ENCODE measurements at places on chromosomes 1 and 21.
A peak's percentile ranks its signal among the peaks of the same experiment; 100 is the strongest.

GRCh38 chr1:13817906-13818305 is 117.9 kb downstream of the PRDM2 start:
- DNase-seq = no peak

DNA sequence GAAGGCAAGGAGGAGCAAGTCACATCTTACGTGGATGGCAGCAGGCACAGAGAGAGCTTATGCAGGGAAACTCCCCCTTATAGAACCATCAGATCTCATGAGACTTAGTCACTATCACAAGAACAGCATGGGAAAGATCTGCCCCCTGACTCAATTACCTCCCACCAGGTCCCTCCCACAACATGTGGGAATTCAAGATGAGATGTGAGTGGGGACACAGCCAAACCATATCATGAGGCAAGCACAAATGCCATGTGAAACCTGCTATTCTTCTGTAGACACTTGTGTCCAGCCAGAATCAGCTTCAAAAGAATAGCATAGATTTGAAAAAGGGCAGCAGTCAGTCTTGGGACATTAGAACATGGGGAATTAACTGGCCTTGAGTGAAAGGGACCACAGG is 32.2 kb upstream of the UBE2U start:
- DNase-seq = no peak

DNA sequence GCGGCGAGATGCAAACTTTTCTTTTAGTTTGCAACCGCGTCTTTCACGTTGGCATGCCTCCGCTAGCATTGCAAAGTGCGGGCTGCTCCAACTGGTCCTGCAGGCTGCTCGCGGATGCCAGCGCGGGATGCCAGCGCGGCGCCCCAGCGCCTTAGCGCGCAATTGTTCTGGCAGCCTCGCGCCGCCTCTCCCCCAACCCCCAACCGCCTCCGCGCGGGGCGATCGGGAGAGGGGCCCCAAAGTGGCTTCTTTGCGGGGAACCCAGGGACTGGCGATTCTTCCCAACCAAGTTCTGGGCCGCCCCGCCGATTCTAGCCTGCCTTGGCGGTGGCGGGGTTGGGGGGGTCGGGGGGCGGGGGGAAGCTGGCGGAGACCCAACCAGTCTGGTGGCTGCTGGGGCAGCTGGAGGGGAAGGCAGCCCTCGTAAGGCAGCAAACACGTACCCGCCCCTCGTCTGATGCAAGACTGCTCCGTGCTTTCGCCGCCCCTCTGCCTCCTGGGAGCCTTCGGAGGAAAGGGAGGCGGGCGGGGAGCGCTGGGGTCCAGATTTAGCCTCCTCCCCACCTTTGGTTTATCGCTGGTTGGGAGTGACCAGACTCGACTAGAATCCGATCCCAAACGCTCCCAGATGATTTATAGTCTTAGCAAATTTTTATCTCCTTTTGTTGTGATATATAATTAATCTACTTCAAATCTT is 756 bp downstream of the PHGDH start:
- DNase-seq = peak; percentile 29

GRCh38 chr1:74425676-74426075 is 86.7 kb downstream of the LRRC53 start:
- no peak for DNase-seq

GRCh38 chr1:5598824-5599395 is 393.3 kb downstream of the NPHP4 start:
- DNase-seq = no peak

DNA sequence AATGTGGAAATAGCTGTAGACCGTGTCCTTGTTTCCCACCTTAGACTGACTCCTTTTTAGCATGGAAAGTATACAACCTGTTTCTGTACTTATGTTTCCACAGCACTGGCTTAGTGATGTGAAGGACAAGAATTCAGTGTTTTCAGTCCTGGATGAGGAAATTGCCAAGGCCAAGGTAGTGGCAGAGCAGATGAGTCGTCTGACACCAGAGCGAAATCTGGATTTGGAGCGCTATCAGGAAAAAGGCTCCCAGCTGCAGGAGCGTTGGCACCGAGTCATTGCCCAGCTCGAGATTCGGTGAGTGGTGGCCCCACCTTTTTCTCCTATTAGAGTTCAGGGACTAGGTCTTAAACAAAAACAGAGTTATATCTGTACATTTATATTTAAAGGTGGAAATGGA is 112.6 kb downstream of the MACF1 start:
- no peak for DNase-seq

- DNase-seq = no peak
Measured at GRCh38 chr1:245388687-245389086, 233.9 kb downstream of the KIF26B start.

DNA sequence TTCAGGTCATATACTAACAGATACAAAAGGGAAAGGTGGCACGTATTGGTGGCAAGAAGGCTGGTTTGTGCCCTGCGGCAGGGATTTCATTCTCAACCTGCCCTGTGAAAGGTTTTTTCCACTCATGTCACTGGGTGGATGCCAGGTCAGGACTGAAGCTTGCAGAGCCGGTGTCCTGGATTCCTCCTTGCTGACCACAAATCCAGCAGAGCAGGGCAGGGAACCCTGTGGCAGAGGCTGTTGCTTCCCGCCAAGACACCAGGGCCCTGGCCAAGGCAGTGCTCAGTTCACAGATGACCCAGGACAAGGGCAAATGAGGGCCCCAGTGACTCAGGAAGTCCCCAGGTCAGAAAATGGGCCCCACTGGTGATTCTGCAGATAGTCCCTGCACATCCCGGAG is 16.4 kb downstream of the BSND start:
- DNase-seq = no peak

DNA sequence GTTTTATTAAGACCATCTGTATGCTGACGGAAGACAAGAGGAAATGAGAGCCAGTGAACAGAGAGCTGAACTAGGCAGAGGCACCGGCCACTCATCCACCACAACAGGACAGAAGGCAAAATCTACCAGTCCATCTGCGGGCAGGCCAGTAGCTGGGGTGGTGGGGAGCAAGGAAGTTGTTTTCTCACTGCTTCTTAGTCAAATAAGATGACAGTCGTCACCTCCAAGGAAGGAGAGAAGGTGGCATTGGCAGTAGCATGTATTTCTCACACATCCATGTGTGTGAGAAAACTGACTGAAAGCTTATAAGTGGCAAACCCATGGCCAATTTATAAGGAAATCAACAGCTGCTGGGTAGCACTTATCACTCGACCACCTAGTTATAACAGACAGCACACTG is 8.2 kb downstream of the TTC13 start:
- DNase-seq = no peak

DNA sequence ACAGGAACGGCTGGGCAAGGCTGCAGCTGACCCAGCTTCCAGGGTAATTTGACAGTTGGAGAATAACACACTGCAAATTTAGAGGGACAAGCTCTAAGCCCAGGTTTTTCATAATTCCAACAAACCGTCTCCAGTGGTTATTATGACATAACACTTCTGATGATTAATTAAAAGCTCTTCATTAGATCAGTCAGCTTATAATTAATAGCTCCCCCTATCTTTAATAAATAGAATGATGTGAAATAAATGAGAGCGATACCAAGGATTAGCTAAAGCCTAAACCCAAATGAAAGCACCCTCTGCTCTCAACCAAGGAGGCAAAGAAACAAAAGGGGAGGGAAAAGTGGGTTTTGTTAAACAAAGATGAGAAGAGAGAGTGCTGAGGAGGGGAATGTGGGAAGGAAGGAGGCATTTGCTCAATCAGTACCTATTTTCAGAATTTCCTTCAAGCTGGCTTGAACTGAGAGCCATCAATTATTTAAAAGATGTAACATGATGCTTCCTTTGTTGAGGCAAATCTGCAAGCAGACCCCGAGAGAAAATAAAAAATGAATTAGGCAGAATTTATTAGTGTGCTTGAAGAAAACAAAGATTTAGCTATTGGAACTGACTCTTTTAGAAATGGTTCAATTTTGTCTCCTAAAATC is 221.8 kb upstream of the ESRRG start:
- DNase-seq = no peak

GRCh38 chr1:246674049-246674448 is 50.2 kb upstream of the SCCPDH start:
- no peak for DNase-seq

GRCh38 chr1:150762552-150762951 is 3.0 kb downstream of the CTSS start:
- DNase-seq = no peak

DNA sequence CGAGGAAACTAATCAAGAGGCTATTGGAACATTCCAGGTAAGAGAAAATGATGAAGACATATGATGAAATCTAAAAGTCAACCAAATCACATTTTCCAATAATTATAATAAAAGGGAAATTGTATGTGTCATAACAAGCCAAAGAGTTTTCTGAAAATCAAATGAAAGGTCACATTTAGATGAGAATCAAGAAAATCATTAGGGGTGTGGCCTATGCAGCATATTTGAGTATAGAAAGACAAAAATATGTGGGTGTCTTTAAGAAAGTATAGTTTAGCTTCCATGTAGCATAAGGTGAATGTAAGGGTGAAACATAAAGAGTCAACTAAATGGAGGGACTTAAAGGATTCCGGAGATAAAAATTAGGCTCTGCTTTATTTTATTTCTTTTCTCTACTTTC is 9.2 kb upstream of the RNPC3 start:
- no peak for DNase-seq

DNA sequence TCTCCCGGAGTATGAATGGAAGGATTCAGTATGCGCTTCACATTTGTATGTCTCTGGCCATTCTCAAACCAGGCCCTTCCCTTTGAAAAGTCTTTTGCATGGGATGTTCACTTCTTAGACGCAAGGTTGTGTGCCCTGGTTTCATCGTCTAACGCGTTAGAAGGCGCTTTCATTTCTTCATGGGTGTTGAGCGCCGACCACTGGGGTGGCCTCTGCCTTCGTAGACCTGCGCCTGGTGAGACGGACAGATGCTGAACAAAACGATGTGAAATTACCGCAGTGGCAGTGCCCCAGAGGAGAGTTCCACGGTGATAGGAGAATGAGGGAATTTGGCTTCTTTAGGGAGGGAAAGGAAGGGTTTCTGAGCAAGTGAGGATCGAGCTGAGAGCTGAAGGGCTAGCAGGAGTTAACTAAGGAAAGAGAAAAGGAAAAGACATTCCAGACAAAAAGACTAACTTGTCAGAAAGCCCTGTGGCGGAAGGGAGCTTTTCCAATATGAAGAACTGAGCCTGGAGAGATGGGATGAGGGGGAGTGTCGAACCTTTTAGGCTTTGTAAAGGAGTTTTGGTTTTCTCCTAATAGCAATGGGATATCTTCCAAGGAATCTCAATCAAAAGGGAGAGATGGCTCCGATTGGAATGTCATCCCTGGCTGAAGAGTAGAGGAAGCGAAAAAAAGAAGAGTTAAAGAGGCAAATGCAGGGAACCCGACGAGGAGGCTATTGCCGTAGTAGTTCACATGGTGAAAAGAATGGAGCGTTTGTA is 951 bp downstream of the GGPS1 start:
- peak; percentile 50 for DNase-seq

DNA sequence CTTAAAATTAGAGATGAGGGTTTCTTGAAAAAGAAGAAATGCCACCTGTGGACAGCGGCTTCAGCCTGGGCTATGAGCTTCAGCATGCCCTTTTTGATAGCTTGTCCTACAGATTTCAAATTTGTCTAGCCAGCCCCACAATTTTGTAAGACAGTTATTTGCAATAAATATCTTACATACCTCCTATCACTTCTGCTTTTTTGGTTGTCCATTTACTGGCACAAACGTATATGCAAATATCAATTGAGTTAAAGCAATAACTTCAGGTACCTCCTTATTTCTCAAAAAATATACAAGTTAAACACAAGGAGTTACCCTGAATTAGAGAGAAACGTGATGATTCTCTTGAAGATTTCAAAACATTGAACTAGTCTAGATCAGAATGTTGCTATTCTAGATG is 53.5 kb downstream of the OLFM3 start:
- DNase-seq = no peak

DNA sequence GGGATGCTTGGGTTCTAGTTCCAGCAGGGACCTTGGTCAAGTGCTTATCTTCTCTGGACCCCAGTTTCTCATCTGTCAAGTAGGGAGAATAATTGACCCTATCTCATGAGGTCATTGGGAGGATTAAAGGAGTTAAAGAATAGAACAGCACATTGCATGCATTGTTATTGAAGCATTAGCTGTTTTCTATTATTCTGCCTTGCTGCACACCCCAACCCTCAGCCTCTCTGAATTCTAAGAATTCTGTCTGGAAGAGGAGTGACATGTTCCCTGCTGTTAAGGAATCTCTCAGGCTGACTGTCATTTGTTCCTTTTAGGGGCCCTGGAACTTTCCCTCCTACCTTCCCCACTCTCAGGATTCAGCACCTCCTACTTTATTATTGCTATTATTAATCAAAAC is 73.9 kb downstream of the NENF start:
- DNase-seq = no peak

DNA sequence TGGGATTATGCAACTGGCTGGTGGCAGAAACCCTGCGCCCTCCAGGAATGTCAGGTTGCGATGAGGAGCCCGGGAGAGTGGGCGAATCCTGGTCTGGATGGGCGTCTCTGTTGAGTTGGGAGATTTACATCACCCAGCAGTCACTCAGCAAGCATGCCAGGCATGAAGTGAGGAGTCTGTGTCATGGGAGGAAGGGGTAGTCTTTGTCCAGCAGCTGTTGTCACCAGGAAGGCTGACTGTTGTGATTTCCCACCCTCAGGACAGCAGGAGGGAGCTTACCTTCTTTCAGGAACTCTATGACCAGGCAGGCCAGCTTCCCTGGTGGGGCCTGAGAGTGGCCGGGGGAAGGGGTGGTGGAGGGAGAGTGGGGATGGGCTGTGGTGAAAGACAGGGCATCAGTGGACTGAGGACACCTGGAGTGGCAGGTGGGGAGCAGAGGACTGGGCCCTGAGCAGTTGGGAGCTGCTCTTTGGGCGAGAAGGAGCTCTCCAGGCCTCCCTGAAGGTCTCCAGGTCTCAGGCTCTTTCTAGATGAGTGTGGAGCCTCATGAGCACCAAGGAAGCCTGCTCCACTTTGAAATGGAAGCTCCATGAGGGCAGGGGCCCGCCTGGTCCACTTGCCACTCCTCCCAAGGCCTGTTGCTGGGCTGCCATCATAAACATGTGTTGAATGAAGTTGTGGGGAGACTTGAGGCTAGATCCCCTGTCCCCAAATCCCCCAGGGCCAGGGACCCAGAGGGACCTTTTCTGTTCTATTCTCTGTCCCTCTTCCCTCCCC is 21.3 kb upstream of the PKP1 start:
- DNase-seq = peak; percentile 1

- no peak for DNase-seq
Measured at GRCh38 chr1:18900303-18900841, 2.0 kb downstream of the ALDH4A1 start.
